Dermis lymphatic vessel endothelial cell (primary cell): ENCODE measurements at places on chromosomes 12 and 14. TPM values are rescaled to one million over a fixed set of nuclear protein-coding genes. Genes with fewer than 3 reads are reported as not detected.

OR6C6 gene
- total RNA-seq, result not detected in 2 replicates

ANKRD13A gene
- total RNA-seq, result 52.6 and 54.3 TPM in 2 replicates

DIO2 gene
- total RNA-seq, result under 0.01 and 0.09 TPM in 2 replicates

SYCP3 gene
- total RNA-seq, result 0.11 and 0.17 TPM in 2 replicates

PPP4R4 gene
- not detected in 2 replicates for total RNA-seq

PRH2 gene
- total RNA-seq, result 0.09 TPM in 1 of 2 replicates, not detected in the other
